ENCODE measurements at places on chromosomes 6 and 20.
A peak's percentile ranks its signal among the peaks of the same experiment; 100 is the strongest.

DNA sequence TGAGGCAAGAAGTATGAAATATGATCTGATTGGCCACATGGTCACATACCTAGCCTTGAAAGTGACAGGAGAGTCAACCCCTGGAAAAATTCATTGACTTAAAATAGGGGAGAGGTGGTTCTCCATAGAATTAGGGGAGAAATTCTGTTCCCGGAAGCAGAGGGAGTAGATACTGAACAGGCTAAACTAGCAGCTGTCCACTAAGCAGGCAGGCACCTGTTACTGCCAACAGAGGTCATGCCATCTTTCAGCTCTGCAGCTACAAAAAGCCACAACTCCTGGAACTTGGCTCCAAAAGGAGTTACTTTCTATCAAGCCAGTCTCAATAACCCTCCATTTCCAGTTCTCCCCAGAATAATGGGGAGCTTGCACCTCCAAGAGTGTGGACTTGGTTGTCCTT lies 352.5 kb downstream of the MAFB start:
- no peak for DNase-seq

DNA sequence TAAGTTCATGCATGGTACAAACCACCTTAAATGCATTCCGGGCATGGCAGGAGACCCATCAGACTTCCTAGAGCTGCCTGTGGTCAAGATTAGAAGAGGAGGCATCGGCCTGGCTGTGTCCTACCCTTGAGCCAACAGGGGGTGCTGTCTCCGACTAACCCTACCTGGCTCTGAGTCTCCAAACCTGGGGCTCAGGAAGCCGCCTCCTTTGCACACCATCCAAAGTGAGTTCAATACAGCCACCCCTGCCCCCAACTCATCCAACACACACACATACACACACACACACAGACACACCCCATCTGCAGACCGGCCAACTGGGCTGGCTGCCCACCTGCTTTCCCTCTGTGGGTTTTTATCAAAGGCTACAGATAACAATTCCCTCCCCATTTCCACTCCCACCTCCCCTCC lies 77.0 kb downstream of the JPH2 start:
- DNase-seq, result no peak

GRCh38 chr6:132513831-132514545 lies 1.1 kb upstream of the STX7 start:
- no peak for DNase-seq

DNA sequence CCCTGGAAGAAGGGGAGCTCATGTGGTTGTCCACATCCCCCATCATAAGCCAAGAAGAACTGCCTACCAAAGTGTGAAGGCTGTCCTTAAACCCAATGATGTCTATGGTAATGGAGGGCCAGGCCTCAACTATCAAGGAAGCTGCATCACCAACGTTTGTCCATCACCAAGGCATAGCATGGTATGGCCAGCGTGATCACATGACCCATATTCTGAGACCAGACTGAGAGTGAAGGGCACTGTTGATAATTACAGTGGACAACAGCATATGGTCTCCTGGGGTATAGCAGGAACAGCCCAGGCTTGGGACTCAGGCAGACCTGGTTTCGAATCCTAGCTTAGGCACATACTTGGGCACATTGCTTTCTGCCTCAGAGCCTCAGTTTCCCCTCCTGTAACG lies 218.2 kb upstream of the RREB1 start:
- no peak for DNase-seq

DNA sequence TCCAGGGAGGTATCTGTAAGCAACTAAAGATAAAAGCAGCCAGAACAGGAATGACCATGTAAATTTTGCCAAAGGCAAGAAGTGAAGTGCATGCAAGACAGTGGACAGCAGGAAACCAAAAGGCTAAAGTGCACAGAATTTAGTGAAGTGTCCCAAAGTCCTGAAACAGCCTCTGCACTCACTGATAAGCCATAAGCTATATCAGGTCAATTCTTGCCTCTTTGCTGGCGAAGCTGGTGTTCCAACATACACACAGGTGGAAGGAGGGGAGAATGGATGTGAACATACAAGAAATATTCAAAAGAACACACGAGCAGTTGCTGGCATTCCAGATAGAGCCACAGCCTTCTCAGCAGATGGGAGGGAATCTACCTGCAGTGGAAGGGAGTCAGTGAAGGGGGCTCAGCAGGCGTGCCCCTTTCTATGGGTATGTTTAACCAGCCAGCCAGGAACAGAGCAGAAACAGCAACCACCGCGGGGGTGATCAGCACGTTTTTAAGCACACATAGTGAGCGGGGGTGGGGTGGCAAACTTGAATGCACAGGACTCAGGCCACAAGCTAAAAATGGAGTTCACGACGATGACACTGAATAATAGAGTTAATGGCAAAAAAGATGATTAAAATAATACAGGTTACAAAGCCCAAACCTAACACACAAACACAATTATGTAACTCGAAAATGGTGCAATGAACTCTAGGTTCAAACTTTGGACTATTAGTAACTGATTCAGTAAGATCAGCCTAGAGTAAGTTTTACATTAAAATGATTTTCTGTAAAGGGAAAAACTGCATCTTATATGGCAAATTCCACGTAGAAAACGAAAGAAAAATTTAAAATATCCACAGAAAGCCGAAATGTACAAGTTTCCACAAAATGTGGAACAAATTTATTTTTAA lies 1.2 kb downstream of the ECI2 start:
- DNase-seq, result peak; percentile 19

DNA sequence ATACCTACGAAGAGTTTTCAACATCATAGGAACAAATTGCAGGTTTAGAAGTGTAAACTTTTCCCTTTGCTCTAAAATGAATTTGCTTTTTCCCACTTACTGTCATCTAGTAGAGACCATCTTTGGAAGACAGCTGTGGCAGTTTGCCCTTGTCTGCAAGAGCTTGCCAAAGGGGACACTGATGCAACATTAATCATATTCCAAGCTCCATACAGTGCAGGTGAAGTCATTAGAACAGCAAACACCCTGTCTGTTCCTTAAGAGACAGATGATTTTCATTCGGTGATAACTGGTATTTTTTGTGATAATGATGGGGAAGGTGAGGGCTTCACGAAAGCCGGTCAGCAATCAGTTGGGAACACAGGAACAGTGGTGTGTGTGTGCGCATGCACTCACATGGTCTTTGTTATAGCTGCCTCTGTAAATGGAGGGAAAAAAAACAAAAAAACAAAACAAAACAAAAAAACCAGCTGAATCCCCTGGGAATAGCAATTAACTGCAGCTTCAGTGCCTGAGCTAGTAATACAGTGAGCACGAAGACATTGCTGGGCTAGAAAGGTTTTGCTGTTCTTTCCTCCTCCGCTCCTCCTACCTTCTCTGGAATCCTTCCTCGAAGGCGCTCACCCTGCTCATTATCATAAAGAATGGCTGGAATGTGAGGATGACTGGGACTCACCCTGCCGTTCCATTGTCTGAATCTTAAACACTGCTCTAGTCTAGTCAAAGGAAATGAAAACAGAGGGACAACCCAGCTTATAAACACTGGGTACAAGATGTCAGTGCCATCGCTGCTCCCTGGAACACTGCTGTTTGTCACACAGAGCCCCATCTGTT lies 35.2 kb upstream of the KIF13A start:
- DNase-seq, result no peak

GRCh38 chr20:43438578-43439316 lies 18.9 kb upstream of the SRSF6 start:
- no peak for DNase-seq

- no peak for DNase-seq
These were observed 35.7 kb upstream of the ZMYND8 start for GRCh38 chr20:47392015-47392720.
